ENCODE measurements at places on chromosomes 2 and 18.

DNA sequence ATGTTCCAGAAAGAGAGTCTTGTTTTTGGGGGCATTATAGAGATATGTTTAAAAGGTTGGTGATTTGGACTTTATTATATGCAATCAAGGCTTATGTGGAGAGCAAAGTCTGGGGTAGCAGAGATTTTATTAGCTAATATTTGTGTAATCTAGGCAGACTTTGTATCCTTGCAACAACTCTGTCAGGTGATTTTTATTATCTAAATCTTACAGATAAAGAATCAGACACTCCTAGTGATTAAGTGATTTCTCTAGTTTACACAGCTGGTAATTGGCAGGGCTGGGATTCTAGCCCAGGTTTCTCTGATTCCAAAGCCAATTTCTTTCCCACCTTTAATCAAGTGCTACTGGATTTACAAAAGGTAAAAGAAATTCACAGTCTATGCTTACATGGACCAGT, 33.3 kb upstream of the NCK2 start:
- DNase-seq: no peak

DNA sequence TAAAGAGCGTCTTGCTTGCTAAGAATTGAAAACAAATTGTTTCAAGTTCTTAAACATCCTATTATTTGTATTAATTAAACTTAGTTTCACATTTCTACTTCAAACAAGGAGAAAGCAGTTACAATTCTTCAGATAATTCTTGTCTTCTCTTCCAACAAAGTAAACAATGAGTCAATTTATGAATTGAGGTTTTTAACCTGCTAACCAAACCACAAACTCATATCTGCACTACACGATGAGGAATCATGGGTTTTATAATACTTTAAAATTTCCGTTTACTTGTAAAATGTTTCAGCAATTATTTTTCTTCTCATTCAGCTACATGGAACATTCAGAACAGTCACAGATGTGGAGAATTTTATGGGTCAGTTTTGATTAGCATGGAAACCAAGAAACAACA, 114.2 kb downstream of the SPIRE1 start:
- DNase-seq: no peak

DNA sequence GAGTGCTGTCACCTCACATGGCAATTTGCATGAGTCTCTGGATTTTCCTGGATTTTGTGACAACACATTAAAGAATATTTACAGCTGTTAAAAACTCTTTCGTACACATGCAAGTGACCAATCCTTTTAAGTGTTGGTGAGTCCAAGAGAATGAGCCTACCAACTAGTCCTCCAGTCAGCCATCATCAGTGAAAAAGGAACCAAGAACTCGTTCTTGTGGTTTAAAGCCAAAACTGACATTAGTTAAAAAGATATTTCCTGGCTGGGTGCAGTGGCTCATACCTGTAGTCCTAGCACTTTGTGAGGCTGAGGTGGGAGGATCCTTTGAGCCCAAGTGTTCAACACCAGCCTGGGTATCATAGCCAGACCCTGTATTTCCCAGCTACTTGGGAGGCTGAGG, 215.4 kb upstream of the ITGA4 start:
- DNase-seq: no peak

DNA sequence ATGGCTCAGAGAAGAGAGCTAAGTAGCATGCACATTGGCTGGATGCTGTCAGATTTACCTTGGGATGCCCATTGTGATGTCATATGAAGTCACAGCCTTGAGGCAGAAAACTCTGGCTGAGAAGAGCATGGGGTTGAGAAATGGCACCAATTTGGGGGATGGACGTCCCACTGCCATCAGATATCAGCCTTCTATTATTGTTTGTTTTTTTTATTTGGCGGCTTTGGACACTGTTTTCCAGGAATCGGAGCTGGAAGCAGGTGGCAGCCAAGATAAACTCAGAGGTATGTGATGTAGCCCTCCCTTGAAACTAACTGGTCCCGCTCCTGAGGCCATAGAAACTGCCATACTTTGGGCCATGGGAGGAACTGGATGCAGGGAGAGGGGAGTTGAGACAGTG, 40.6 kb downstream of the GCKR start:
- no peak for DNase-seq

DNA sequence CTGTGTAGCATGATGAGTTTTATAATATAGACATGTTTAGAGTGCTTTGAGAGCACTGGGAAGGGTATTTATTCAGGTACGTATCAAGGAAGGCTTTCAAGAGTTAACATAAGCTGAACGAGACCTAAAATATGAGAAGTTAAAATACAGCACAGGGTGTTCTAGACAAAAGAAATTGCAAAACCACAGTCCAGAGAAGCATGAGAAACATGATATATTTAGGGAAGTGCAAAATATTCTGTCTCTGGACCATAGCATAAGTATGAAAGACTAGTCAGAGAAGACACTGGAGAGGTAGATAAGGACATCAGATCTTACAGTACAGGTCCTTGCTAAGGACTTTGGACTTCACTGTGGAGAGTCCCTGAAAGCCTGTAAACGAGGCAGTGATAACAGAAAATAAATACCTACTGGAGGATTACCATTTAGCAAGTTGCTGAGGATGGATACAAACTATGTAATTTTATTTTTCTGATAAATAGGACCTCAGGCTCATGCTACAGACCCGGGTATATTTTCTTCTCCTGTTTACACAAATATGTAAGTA, 43.7 kb downstream of the FSIP2 start:
- DNase-seq: no peak

GRCh38 chr2:125935559-125935958, 720.4 kb upstream of the GYPC start:
- no peak for DNase-seq

- no peak for DNase-seq
These were observed 34.8 kb upstream of the SP5 start for GRCh38 chr2:170680172-170680941.

- DNase-seq: no peak
These were observed 182.1 kb downstream of the AGAP1 start for GRCh38 chr2:235675678-235676535.

DNA sequence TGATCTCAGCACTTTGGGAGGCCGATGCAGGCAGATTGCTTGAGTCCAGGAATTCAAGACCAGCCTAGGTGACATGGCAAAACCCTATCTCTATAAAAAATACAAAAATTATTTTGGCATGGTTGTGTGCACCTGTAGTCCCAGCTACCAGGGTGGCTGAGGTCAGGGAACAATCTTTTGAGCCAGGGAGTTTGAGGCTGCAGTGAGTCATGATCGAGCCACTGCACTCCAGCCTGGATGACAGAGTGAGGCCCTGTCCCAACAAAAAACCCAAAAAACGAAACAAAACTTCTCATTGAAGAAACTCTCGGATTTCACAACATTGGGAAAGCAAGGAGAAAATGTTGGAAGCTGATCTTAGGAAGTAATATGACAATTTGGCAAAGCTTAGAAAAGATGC, 317.3 kb upstream of the MGAT5 start:
- no peak for DNase-seq

DNA sequence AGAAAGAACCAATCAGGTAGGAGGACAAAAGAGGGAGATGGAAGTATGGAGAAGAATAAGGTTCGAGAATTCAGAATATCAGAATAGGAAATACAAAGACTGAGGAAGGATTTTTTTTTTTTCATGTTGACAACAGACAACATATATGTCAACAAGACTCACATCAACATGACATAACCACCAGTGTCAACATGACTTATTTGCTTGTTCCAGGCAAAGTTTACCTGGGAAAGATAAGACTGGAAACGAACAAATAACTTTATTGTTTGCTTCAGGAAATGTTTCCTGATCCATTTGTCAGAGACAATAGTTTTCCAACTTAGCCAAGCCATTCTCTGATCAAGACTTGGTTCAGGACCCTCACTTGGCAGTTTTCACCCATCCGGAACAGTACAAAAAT, 321.9 kb upstream of the NETO1 start:
- DNase-seq: no peak

GRCh38 chr2:207770602-207771404, 1.1 kb upstream of the FZD5 start:
- no peak for DNase-seq

DNA sequence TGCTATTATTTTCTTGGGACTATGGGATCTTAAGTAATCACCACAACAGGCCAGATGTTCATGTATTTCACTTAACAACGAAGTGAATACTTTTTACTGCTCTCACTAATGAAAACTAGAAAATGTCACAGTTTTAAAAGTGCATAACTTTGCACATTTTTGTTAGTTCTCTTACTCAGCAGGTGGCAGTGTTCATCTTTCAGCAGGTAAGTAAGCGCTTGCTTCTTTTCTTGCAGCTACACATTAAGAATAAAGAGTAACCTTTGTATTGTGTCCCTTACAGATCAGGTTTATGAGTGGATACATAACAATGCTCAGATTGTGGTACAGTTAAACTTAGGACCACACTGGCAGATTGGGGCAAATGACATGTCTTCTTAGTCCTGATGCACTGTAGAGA, 61.0 kb downstream of the DAW1 start:
- DNase-seq: no peak

GRCh38 chr18:50283469-50284209, 2.3 kb upstream of the MBD1 start:
- peak; percentile 80 for DNase-seq

- DNase-seq: no peak
These were observed 49.1 kb downstream of the GREB1L start for GRCh38 chr18:21291106-21291505.

- peak; percentile 47 for DNase-seq
These were observed 122.4 kb downstream of the PTGR3 start for GRCh38 chr18:75086494-75087034.

DNA sequence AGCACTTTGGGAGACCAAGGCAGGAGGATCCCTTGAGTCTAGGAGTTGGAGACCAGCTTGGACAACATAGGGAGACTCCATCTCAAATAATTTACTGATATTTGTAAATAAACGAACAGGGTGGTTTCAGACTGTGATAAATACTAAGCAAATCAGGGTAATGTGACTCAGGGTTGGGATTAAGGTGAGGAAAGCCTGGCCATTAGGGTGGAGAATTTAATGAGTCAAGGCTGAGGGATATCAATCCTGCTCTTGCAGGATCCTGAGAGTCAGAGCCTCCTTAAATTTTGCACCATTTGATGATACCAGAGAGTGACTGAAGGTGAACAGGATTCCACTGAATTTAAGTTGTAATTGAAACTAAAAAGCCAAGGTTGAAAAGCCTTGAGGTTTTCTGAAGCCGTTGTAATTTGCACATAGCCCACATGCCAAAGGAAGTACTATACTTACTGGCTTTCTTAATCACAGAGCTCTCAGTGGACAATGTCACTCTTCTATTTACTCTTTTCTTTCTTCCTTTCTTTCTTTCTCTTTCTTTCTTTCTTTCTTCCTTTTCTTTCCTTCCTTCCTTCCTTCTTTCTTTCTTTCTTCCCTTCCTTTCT, 28.6 kb upstream of the AP1S3 start:
- no peak for DNase-seq

GRCh38 chr2:71559080-71559827, 105.9 kb downstream of the DYSF start:
- DNase-seq: no peak

GRCh38 chr18:78069784-78070664, 820.4 kb downstream of the GALR1 start:
- DNase-seq: no peak

DNA sequence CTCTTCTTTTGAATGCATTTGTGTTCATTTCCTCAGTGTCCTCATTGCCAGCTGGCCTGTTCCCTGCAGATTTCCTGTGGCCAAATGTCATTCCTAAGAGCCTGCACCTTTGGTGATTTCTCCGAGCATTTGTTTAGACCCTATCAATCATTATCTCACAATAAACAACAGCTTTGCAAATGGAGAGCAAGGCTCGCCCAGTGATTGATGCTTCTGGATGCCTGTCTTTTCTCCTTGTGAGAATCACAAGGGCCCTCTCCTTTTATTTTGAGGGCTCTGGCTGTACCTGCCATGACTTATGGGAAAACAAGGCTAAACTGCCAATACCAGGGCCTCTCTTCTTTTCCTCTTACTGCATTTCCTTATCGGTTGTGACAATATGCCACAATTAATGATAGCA, 1454.4 kb upstream of the CELF4 start:
- no peak for DNase-seq

- DNase-seq: no peak
These were observed 40.7 kb upstream of the COBLL1 start for GRCh38 chr2:164882276-164882675.

DNA sequence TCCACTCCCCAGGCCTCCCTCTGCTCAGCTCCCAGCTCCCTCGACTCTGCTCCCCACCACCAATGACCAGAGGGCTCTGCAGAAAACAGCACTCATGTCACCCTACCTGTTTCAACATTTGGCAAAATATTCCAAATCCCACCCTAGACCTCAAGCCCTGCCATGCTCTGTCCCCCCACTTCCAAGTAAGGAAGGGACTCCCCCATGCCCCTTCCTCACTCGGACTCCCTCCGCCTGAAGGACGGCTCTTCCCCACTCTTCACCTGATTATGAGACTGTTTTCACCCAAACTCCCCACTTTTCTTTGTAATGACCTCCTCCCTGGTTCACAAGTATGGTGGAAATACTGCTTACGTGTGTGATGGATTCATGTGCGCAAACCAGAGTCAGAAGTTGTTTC, 208.4 kb downstream of the MGAT5 start:
- peak; percentile 70 for DNase-seq

DNA sequence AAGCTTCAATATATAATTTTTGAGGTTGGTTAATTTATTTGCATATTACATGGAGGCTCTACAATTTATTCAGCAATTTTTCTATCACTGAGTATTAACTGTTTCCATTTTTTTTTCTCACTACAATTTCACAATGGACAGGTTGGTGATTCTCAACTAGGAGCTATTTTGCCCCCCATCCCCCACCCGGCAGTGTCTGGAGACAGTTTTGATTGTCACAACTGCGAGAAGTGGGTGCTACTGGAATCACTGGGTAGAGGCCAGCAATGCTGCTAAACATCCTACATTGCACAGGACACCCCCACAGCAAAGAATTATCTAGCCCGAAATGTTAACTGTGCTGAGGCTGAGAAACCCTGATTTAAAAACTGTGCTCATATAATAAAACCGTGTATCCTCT, 82.6 kb downstream of the CCDC93 start:
- DNase-seq: no peak
